ENCODE measurements at places on chromosomes 12 and 14.

GRCh38 chr12:80445083-80445793 lies 1.2 kb downstream of the PTPRQ start:
- DNase-seq, result no peak

DNA sequence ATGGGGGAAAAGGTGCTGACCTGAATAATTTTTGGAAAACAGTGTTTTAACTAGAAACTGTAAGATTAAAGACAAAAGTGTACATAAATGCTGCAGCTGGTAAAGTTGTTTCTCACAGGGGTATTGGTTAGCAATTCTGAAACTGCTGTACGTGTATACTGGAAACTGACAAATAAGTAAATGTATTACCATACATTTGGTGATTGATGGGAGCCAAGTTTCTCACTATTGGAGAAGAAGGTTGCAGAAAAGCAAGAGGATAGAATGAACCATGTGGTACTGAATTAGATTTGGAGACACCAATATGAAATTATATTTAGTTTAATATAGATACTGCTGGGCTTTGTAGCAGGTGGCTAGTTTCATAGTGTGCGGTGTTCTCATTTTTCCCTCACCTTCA lies 19.6 kb upstream of the FBXO33 start:
- no peak for DNase-seq

DNA sequence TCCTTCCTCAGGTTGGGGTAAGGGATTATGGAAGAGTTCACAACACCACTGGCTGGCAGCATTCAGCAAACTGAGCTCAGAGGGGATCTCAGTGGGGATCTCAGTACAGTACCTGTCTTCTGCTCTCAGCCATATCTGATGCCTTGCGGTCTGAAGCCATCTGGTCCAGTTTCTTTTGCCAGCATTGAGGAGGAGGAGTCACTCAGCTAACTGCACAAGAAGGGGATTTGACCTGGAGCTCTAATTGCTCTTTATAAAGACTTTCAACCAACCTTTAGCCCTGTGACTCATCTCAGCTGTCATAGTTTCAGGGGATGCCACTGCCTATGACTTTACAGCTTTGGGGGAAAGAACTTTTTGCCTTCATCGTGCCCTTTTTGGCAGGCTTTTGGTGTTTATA lies 44.9 kb downstream of the JKAMP start:
- DNase-seq, result no peak

- no peak for DNase-seq
Measured at GRCh38 chr12:15526033-15526432, 203.7 kb downstream of the PTPRO start.

DNA sequence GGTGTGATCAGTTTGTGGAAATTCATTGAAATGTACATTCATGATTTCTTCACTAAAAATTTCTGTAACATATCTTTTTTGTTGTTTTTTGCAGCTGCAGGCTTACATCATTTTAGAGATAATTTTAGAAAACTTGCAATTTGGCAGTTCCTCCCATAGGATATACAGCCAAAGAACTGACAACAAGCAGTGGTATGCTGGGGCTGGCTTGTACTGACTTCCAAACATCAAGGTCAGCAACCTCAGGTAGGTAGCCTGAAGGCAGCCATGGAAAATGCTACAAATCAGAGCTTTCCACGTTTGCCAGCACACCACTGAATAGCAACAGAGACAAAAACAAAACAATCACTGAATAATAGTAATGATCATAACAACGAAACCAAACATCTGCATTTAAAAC lies 21.2 kb downstream of the TRIM9 start:
- DNase-seq, result no peak

- no peak for DNase-seq
Measured at GRCh38 chr14:39739796-39740195, 307.6 kb upstream of the FBXO33 start.

GRCh38 chr12:123148223-123148622 lies 2.7 kb downstream of the PITPNM2 start:
- no peak for DNase-seq

DNA sequence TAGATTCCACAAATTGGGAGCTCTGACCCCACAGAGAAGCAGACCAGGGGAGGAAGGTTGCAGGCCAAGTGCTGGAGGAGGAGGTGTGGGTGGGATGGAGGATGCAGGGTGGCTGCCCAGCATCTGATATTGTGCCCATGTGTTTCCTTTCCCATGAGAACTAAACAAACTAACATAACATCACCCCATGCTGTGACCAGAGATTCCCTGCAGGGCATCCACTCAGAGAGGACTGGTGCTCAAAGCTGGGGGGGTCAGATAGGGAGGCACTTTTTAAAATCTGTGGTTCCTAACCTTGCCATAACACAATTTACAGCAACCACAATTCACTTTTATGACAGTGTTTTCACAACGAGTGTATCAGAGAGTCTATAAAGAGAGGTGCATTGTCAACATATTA lies 1277.6 kb downstream of the AACS start:
- DNase-seq, result no peak

GRCh38 chr14:101070540-101071492 lies 167.3 kb upstream of the RTL1 start:
- DNase-seq, result no peak

DNA sequence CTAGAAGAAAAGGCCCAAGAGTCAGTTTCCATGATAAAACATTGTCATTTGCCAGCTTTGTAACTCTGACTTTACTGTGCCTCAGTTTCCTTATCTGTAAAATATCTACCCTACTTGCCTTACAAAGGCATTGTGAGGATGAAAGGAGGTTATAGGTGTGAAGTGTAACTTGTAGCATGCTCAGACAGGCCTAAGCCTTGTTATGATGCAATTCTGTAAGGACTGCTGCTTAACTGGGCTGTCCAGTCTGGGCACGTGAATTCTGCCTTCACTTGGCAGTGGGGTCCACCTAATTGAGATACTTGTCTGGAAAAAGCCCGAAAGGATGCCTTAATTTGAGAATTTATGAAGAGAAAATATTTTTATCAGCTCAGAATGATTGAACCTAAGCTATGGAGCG lies 114.5 kb upstream of the DYRK2 start:
- DNase-seq, result no peak

- DNase-seq, result peak; percentile 48
Measured at GRCh38 chr12:46983959-46984841, 95.2 kb upstream of the PCED1B start.
